ENCODE measurements at places on chromosomes 7 and 10.
A peak's percentile ranks its signal among the peaks of the same experiment; 100 is the strongest.

DNA sequence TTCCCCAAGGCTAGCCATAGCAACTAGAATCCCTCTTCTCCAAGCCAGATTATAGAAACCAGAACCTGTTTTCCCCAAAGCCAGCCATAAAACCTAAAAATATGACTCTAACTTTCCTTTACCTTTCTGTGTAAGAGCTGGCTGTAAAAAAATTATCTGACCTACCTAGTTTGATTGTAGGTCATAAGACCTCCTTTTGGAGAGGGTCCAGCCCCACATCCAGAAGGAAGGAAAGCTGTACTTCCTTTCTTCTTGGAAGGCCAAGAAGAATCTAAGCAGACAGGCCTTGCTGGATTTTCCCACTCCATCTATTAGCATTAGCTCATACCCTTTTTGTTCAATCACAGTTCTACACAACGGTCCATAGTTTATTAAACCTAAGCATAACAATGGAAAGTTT is 1006.3 kb downstream of the SORCS3 start:
- DNase-seq, result no peak

- DNase-seq, result no peak
Observed at GRCh38 chr7:80359476-80359875, 152.4 kb downstream of the GNAT3 start.

DNA sequence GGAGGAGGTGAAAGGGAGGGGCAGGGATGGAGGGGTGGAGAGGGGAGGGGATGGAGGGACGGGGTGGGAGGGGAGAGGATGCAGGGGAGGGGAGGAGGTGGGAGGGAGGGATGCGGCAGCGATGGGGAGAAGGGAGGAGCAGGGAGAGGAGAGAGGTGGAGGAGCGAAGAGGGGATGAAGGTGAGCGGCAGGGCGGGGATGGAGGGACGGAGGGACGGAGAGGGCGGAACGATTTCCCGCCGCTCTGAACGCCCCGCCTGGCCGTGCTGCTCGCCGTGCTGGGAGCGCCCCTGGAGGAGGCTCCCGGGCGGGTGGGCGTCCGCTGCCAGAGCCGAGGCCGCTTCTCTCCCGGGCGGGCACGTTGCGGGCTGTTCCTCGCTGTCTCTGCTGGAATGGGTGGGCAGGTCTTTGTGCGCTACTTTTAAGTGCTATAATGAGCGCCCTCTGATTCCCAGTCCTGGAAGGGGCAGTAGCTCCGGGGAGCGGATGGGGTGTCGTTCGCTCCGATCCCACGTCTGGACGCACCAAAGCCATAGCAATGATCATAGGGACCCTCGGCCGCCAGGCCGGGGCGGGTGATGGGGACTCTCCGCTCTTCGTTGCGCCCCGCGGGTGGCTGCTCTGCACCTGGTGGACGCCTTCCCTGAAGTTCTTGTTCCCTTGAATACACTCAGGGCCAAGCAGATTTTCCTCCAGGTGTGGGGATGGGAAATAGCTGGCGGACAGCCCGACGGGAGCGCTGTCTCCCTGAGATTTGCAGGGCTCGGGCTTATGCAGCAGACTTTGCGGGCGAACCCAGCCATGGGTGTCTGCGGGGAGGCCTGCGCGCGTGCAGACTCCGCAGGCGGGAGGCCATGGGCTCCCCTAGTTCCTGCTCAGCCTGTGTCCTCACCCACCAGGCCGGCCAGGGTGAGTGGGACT is 81.1 kb upstream of the CPXM2 start:
- DNase-seq, result no peak

DNA sequence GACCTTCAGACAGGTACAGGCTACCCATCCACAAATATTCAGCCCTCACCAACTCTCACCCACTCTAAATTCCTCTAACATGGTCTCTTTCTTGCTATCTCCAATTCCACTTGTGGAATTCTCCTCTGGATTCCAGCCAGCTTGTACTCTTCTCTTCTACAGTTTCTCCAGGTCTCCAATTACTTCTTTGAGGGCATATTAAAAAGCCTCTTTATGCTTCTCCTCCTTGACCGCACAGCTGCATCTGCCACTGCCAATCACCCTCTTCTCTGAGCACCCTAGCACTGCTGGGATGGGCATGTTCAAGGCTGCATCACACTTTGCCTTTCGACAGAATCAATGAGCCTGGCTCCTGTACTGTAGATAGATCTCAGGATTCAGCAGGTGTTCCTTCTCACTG is 101.5 kb upstream of the ANKRD1 start:
- DNase-seq, result no peak

GRCh38 chr10:88262591-88263234 is 320.4 kb downstream of the RNLS start:
- peak; percentile 44 for DNase-seq

GRCh38 chr7:89238156-89238555 is 442.6 kb upstream of the TEX47 start:
- no peak for DNase-seq

GRCh38 chr10:95414844-95415485 is 124.2 kb upstream of the PDLIM1 start:
- no peak for DNase-seq

GRCh38 chr7:45027774-45028114 is 27.7 kb downstream of the CCM2 start:
- no peak for DNase-seq

GRCh38 chr10:107767185-107767584 is 602.7 kb upstream of the SORCS1 start:
- no peak for DNase-seq

DNA sequence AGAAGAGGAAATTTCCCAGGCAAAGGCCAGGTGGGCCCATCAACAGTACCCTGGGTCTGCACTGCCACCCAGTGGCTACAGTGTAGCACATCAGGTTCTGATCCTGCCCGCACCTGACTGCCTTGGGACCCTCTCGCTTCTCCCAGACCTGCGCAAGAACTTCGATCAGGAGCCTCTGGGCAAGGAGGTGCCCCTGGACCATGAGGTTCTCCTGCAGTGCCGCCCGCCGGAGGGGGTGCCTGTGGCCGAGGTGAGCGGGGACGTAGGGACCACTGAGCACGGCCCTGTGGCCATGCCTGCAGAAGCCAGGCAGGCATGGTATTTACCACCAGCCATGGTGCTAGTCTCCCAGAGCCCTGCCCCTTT is 33.9 kb upstream of the SLC29A3 start:
- DNase-seq, result peak; percentile 57

- no peak for DNase-seq
Observed at GRCh38 chr10:6074489-6075301, 12.5 kb upstream of the IL2RA start.

DNA sequence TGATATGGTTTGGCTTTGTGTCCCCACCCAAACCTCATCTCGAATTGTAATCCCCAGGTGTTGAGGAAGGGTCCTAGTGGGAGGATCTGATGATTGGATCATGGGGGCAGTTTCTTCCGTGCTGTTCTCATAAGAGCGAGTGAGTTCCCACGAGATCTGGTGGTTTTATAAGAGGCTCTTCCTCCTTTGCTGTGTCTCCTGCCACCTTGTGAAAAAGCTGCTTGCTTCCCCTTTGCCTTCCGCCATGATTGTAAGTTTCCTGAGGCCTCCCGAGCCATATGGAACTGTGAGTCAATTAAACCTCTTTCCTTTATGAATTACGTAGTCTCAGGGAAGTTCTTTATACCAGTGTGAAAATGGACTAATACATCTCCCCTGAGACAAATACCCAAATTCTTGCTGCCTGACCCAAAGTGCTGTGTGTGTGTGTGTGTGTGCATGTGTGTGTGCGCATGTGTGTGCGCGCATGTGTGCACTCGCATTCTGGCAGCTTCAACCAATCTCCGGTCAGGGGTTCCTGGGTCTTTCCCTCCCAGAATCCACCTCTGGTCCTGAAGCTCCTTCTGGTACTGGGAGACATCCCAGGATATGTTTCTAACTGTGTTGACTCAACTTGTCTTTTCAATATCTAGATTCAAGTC is 98.1 kb upstream of the LRRC4 start:
- peak; percentile 62 for DNase-seq

GRCh38 chr10:97650726-97651125 is 10.3 kb downstream of the PI4K2A start:
- no peak for DNase-seq

DNA sequence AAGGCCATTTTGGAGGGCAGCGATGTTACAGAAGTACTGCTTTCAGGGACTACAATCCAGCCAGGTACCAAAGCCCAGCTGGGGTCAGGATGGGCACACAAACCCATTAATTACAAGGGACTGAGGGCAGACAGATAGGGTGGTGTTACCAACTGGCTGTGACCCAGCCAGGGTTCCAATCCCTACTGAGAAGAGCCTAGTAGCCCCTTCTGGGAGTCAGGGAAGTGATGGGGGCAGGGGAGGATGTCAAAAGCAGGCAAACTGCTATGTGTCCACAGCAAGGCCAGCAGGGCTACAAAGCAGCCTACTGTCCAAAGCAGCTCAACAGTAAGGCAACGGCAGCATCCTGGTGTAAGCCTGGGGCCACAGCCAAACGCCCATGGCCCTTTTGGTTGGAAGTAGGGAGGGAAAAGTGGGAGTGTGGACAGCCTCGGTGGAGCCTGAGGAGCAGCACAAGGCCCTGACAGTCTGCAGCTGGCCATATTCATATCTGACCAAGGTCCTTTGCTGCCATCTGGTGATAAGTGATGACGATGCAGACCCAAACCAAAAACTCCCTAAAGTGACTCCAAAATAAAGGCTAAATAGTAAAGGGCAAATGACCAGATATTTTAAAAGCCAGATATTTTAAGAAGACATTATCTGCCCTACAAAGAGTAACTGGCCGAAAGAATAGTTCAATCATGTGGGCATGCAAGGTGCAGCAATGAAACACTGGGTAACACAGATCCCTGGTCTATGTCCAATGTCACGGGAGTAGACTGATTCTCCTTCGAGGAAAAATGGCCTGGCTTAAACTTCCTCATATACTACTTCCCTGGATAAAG is 56.9 kb downstream of the XPNPEP1 start:
- DNase-seq, result peak; percentile 18

GRCh38 chr7:82007315-82007714 is 237.5 kb upstream of the HGF start:
- no peak for DNase-seq

- no peak for DNase-seq
Observed at GRCh38 chr10:34956756-34957155, 133.4 kb downstream of the CUL2 start.

DNA sequence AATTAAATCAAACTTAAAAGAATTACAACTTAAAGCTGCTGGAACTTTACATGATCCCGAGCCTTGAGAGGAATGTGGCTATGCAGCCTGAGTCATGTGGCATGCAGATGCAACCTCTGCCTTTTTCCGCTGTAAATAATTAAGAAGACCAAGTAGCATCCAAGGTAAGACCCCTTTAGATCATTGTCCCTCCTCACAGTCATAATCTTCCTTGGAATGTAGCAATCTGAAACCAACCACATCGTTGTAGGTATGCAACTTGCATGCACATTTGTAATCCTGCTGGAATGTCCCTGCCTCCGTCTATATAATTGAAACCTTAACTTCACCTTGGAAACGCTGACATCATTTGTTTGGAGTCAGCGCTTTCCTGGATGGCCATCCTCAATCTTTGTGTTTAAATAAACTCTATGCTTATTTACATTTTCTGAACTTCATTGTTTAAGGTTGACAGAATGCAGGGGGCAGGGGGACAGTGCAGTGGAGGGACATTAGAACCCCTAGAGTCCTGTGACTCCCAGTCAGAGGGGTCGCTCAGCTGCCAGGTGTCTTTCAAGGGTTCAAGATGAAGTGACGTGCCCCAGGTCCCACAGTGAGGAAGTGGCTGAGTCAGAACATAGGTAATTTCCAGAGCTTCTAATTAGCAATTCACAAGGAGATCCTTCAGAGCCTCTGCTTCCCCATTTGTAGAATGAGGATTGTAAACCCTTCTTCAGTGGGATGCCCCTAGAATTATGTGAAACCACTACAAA is 110.7 kb downstream of the RALA start:
- peak; percentile 63 for DNase-seq

GRCh38 chr7:1738956-1739355 is 68.9 kb downstream of the ELFN1 start:
- no peak for DNase-seq

GRCh38 chr10:129334266-129334665 is 132.8 kb upstream of the MGMT start:
- DNase-seq, result no peak

DNA sequence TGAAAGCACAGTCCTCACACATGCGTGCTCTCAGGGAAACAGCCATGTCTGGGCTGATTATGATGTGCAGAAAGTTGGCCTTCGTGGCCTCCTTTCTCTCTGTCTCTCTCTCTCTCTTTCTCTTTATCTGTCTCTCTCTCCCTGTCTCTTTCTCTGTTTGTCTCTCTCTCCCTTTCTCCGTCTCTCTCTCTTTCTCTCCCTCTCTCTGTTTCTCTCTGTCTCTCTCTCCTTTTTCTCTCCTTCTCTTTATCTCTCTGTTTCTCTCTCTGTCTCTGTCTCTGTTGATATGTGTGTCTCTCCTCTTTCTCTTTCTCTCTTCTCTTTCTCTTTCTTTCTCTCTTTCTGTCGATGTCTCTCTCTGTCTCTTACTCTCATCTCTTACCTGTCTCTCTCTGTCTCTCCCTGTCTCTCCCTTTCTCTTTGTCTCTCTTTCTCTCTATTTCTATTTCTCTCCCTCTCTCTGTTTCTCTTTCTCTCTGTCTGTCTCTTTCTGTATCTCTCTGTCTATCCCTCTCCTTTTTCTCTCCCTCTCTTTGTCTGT is 105.4 kb upstream of the MPP7 start:
- DNase-seq, result no peak

DNA sequence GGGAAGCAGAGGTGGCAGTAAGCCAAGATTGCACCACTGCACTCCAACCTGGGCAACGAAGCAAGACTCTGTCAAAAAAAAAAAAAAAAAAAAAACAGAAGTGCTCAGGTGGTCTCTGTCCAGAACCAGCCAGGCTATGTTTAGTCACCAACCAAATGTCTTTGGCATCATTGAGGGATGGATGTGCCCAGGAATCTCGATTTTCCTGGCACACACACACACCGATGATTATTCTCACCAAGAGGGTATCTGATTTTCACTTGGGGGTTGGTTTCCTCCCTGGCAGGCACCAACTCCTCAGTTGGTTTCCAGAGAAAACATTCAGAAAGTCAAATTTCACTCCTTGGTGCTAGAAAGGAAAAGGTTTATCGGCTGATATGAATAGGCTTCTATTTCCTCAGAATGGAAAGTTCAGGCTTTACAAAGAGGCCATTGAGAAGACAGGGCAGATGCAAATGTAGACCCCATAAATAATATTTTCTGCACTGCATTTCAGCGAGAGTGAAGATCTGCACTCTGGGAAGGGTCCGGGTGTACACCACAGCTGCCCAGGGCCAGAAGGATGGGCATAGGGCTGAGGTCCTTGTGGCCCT is 154.8 kb downstream of the TNS3 start:
- no peak for DNase-seq

GRCh38 chr10:52446391-52446790 is 132.3 kb downstream of the DKK1 start:
- DNase-seq, result no peak

Measured in NAMALWA (cell line).